Activated T-helper 17 cell treated with anti-CD3 and anti-CD28 coated beads, Interleukin-2, amount 50 U/mL, for 72 hours (primary cell): ENCODE measurements at places on chromosomes 16 and 17. TPM values are rescaled to one million over a fixed set of nuclear protein-coding genes. Genes with fewer than 3 reads are reported as not detected.
A peak's percentile ranks its signal among the peaks of the same experiment; 100 is the strongest.

GRCh38 chr17:46191322-46192188 is 1.7 kb downstream of the KANSL1 start:
- H3K4me3 ChIP-seq = peak overlapping the region; percentile 94
- no peak for ATAC-seq
- peaks cover 32% of the 10 kb centered on the region for H3K36me3 ChIP-seq
- peaks cover 41% of the 10 kb centered on the region for H3K4me1 ChIP-seq

MTSS2 gene
- total RNA-seq = 0.67 TPM

ZDHHC7 gene
- total RNA-seq = 25.2 TPM

DNA sequence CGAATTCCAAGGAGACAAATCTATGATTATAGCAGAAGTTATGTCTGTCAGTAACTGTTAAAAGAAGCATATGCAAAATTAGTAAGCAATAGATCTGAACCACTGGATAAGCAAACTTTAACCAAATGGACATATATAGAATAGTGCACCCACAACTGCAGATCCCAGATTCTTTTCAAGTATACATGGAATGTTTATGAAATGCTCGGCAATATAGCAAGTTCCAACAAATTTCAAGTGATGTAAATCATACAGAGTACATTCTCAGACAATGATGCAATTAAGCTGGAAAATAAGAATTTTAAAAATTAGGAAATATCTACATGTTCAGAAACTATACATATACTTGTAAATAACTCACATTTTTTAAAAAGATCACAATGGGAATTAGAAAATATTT is 8.4 kb upstream of the HELZ start:
- peaks cover 9% of the 10 kb centered on the region for H3K4me1 ChIP-seq
- no peaks in the 10 kb centered on the region for H3K27me3 ChIP-seq
- H3K27ac ChIP-seq = no peak overlapping the region
- H3K4me3 ChIP-seq = no peak overlapping the region
- ATAC-seq = no peak

- no peak for ATAC-seq
- no peak overlapping the region for H3K4me3 ChIP-seq
Measured at GRCh38 chr16:68128577-68129305, 43.6 kb downstream of the NFATC3 start.

DNA sequence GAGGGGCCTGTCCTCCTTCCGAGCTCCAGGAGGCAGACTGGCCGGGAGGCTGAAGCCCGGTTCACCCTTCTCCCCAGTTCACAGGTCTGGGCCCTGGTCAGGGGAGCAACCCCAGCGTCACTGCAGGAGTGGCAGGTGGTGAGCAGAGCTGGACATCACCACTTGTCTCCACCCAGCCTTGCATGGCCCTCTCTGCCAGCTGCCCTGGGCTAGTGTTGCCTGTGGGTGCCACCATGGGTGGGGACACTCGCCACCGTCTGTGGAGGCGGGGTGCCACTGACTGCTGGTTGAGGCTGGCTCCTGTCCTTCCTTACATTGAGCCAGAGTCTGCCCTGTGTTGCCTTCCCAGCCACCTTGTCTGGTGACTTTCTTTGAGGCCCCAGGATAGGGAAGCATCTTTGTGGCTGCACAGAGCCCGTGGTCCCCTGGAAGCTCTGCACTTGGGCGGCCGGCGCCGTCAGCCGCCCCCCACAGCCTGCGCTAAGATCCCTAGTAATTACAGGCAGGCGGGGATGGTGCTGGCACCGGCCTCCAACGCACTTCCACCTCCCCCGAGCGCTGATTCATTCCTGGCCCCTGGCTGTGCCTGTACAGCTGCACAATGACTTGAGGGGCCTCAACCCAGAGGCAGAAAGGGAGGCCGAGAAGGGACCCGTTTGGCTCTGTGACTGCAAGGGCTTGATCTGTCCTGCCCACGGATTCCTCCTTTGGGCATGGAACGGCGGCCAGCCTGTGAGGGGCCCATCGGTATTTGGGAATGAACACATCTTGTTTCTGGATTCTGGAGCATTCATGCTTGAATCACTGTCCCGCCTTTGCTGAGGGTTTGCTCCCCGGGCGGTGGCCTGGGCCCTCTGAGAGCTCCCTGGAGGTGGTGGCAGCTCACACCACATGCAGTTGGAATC is 5.2 kb downstream of the BAIAP2 start:
- no peak for ATAC-seq
- no peak overlapping the region for H3K27ac ChIP-seq
- no peaks in the 10 kb centered on the region for H3K36me3 ChIP-seq
- no peaks in the 10 kb centered on the region for H3K27me3 ChIP-seq

DNA sequence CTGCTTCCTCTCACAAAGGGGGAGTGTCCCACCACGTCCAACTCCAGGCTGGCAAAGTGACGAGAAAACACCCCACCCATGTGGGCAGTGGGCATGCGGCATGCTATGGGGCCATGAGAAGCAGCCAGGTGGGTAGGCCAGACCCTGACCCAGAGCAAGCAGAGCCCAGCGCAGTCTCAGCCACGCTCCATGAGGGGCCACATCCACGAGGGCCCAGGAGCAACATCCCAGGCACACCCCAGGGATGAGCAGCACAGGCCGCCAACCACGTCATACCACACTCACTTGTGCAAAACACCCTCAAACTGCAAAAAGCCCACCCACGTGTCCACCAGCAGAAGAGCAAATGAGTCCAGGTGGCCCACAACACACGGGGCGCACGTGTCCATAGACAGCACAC is 117.0 kb downstream of the ZNF778 start:
- ATAC-seq = no peak
- H3K4me3 ChIP-seq = peak overlapping the region; percentile 34
- H3K27me3 ChIP-seq = no peaks in the 10 kb centered on the region

AARS1 gene
- total RNA-seq = 52.1 TPM

DNA sequence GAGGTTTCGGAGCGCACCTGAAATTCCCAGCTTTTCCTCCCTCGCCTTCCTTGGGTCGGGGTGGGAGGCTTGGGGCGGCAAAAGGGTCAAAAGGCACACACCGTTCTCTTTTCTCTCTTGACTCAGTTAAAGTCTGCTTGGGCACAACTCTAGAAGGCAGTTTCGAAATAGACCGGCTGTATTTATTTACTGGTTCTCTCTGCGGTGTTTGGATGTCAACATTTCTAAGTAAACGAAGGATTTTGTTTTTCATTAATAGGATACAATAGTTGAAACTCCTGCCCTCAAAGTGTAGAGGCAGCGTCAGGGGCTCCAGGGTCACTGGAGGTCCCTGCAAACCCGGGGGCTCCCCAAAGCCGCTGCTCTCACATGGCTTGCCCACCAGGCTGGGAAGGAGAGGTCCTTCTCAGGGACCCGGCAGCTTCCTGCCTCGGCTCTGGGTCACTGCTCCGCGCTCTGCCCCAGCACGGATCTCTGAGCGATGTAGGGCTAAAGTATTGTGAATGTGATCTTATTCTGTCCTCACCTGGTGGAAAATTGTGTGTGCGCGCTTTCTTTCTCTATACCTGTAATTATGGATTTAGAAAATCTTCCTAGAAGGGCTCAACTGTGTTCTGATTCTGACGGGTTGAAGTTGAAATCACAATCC is 952 bp downstream of the BMERB1 start:
- ATAC-seq = no peak
- H3K27ac ChIP-seq = peak overlapping the region; percentile 5
- peaks cover 7% of the 10 kb centered on the region for H3K4me1 ChIP-seq
- H3K36me3 ChIP-seq = peaks cover 8% of the 10 kb centered on the region

MEIOC gene
- total RNA-seq = 0.58 TPM

DNA sequence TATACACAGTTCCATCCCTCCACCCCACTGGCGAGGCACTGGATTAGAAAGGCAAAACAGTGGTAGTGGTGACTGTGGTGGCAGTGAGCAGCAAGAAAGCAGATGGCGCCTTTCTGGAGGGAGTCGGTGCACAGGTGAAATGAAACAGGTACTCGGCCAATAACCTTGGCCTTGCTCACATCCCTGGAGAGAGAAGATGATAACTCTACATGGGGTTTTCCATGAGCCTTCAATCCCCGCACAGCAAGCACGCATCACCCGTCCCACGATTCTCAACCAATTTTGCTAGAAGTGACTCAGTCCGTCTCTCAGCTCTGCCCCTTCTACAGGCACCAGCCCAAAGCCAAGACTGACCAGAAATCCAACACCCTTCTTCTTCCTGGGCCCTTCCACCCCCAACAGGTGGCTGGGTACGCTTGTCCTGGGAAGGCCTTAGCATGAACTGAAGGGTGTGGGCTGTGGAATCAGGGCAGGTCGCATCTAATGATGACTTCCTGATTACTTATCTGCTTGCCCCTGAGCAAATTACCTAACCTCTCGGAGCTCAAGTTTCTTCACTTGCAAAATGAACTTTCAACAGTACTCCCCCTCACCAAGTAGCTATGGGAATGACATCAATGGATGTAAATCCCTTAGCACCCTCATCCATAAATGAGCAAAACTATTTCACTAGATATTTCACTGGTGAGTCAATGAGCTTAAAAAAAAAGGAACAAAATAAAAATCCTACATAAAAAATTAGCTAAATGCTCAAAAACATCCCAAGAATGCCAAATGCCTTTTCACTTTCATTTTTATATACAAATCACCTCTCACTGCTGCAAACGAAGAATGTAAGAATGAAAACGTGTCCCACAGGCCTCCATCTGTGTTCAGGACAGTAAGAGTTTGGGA is 18.0 kb downstream of the XPO6 start:
- no peaks in the 10 kb centered on the region for H3K27me3 ChIP-seq
- peak overlapping the region; percentile 84 for H3K4me3 ChIP-seq
- peak overlapping the region; percentile 88 for H3K27ac ChIP-seq
- H3K4me1 ChIP-seq = peaks cover 47% of the 10 kb centered on the region
- peaks cover 83% of the 10 kb centered on the region for H3K36me3 ChIP-seq
- ATAC-seq = peak; percentile 71

DNA sequence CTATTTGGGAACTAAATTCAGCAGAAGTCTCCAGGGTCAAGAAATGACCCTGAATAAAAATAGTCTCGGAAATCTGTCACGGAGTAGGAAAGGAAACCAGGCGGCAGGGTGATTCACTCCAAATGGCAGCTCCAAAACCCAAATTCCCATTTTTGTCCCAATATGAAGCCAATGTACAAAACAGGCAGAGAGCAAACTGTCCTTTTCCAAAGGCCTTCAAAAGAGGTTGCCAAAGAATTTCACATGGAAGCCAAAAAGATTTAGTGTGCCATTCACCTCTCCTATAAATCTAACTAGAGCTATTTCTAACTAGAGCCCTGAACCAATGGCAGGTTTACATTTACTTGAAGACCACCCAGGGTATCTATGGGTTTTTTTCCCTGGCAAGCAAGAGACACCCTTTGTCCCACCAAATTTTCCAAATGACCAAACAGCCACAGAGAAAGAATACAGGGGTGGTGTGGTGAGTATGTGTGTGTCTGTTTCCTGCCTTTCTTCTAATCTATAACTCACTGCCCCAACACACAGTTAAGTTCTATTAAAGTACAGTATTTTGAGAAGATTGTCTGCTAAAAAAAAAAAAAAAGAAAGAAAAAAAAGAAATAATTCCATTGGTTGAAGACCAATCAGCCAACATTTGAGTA is 6.8 kb downstream of the MYO1D start:
- no peak overlapping the region for H3K4me3 ChIP-seq
- H3K27ac ChIP-seq = no peak overlapping the region
- H3K4me1 ChIP-seq = peaks cover 5% of the 10 kb centered on the region
- ATAC-seq = no peak
- H3K36me3 ChIP-seq = peaks cover 7% of the 10 kb centered on the region
- H3K27me3 ChIP-seq = no peaks in the 10 kb centered on the region

ABHD15 gene
- total RNA-seq = 10.1 TPM

DNA sequence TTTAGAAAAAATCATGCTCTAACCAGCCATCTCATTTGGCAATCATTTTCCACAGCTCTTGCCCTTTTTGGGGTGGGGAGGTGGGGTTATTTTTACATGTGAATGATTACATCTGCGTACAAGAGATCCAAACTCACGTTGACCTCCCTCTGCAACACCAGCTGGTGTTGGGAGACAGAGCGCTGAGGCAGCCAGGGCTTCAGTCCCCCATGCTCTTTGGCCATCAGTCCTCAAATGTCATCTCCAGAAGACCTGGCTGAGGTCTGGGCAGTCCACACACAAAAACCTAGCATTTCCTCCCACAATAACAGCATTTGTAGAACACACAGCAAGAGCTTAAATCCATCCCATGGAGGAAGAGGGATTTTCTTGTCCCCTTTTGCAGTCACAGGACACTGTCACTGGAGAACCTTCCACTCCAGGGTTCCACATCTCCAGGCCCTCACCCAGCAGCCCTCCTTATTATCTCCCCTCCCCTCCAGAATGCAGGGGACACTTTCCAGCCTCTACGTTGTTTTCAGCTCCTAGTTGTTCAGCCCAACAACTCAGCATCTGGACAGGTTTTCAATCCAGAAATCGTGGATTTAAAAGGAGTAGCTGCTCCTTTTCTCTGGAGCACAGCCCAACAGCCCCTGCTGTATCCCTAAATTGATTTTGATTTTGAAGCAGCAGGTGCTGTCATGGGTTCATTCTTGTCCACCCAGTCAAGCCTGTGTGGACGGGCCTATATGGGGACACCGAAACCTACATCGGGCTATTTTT is 21.1 kb downstream of the MEOX1 start:
- no peak overlapping the region for H3K4me3 ChIP-seq
- no peak for ATAC-seq
- peaks cover 3% of the 10 kb centered on the region for H3K27me3 ChIP-seq
- no peak overlapping the region for H3K27ac ChIP-seq
- H3K36me3 ChIP-seq = no peaks in the 10 kb centered on the region
- H3K4me1 ChIP-seq = no peaks in the 10 kb centered on the region

GRCh38 chr17:75130632-75131277 is 787 bp downstream of the NT5C start:
- H3K4me3 ChIP-seq = peak overlapping the region; percentile 85
- peaks cover 29% of the 10 kb centered on the region for H3K36me3 ChIP-seq
- peaks cover 12% of the 10 kb centered on the region for H3K4me1 ChIP-seq
- peak; percentile 39 for ATAC-seq
